ENCODE measurements at places on chromosomes 7 and 10. TPM values are rescaled to one million over a fixed set of nuclear protein-coding genes. Genes with fewer than 3 reads are reported as not detected.

DNA sequence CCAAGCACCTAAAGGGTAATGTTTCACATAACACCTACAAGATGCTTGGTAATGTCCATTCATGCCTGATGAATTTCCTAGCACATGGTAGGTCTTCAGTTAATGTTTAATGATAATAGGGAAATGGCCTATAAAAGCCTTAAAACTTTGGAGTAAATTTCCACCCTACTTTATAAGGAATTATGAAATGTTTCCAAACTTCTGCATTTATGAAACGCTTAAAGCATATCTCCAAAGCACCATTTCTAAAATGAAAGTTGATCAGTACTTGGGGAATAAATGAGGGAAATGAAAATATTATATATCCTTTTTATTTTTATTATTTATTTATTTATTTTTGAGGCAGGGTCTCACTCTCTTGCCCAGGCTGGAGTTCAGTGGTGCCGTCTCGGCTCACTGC lies 51.8 kb downstream of the INPP5F start:
- peaks cover 5% of the 10 kb centered on the region for H3K4me1 ChIP-seq
- H3K27ac ChIP-seq, result no peak overlapping the region
- no peaks in the 10 kb centered on the region for H3K27me3 ChIP-seq
- DNase-seq, result no peak
- H3K36me3 ChIP-seq, result peaks cover 6% of the 10 kb centered on the region
- no peak overlapping the region for H3K4me3 ChIP-seq

The SLC26A4 gene
- total RNA-seq, result 0.21 TPM

The LIPM gene
- total RNA-seq, result not detected

The FAM25C gene
- total RNA-seq, result not detected

DNA sequence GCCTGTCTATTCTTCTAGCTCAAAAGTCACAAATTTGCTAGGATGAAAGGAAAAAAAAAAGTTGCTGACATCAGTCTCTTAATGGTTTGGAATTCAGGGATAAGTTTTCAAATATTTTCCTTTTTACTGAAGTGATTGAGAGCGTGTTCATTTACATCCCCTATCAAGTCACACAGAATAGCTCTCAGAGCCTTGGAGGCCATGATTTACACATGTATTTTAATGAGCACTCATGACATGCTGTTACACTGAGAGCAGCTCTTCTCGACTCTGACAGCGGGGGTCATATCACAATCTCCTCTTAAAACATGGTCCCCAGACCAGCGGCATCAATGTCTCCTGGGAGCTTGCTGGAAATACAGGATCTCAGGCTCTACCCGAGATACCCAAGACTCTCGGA lies 232.7 kb downstream of the POU6F2 start:
- H3K4me3 ChIP-seq, result no peak overlapping the region
- peaks cover 28% of the 10 kb centered on the region for H3K27me3 ChIP-seq
- no peak for DNase-seq
- H3K4me1 ChIP-seq, result no peaks in the 10 kb centered on the region
- no peaks in the 10 kb centered on the region for H3K36me3 ChIP-seq

DNA sequence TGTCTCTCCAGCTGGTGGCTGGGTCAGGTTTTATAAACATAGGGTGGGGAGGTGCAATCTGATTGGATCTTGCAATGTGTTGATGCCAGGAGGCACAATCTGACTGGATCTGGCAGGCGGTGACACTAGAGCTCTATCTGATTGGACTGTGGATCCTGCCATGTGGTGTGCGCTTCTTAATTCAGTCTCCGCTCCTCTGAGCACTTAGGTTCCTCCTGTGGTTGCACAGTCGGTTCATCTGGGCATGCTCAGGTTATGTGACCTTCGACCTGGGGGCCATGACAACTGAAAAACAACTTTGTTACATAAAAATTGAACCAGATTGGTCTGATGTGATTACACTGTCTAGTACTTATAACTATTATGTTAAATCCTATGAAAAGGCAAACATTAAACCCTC lies 127.1 kb upstream of the SVIL start:
- H3K27me3 ChIP-seq, result no peaks in the 10 kb centered on the region
- no peak for DNase-seq
- H3K36me3 ChIP-seq, result no peaks in the 10 kb centered on the region
- no peak overlapping the region for H3K4me3 ChIP-seq
- peaks cover 13% of the 10 kb centered on the region for H3K4me1 ChIP-seq
- no peak overlapping the region for H3K27ac ChIP-seq

The DYNC1I1 gene
- not detected for total RNA-seq

- H3K4me3 ChIP-seq, result peak overlapping the region; percentile 72
- no peak for DNase-seq
Measured at GRCh38 chr7:128937271-128937646, 468 bp upstream of the IRF5 start.

DNA sequence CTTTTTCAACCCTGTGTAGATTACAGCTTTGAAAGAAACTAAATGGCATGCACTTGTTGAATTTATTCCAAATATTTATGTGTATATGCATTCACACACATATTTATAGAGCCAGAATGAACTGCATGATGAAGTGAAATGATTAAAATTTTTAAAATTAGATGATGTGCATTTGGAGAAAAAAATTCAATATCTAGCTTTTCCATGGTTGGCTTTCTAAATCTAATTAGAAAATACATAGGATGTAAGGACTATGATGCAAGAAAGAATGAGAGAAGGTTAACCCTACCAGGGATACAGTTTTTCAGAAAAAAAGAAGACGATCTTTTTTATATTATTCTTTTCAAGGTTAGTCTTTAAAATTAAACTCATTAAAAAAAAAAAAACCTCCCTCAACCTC lies 204.5 kb downstream of the TRIL start:
- H3K27me3 ChIP-seq, result no peaks in the 10 kb centered on the region
- no peak overlapping the region for H3K4me3 ChIP-seq
- H3K36me3 ChIP-seq, result no peaks in the 10 kb centered on the region
- DNase-seq, result no peak
- no peak overlapping the region for H3K27ac ChIP-seq

The LIPN gene
- total RNA-seq, result not detected

DNA sequence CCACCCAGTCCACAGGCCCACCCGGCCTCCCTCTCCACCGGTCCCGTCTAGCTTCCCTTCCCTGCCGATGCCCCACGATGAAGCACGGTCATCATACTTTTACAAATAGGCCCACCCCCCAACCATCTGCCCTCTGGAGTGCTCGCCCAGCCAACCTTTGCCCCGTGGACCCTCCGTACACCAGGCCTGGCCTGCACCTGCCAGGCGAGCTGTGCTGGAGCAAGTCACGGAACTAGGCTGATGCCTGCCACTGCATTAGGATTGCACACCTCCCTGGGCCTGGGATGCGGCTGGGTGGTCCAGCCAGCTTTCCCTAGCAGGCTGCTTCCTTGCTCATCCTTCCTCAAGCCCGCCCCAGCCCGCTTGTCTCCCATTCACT lies 44.7 kb downstream of the PPIF start:
- no peak overlapping the region for H3K27ac ChIP-seq
- no peaks in the 10 kb centered on the region for H3K36me3 ChIP-seq
- DNase-seq, result no peak

DNA sequence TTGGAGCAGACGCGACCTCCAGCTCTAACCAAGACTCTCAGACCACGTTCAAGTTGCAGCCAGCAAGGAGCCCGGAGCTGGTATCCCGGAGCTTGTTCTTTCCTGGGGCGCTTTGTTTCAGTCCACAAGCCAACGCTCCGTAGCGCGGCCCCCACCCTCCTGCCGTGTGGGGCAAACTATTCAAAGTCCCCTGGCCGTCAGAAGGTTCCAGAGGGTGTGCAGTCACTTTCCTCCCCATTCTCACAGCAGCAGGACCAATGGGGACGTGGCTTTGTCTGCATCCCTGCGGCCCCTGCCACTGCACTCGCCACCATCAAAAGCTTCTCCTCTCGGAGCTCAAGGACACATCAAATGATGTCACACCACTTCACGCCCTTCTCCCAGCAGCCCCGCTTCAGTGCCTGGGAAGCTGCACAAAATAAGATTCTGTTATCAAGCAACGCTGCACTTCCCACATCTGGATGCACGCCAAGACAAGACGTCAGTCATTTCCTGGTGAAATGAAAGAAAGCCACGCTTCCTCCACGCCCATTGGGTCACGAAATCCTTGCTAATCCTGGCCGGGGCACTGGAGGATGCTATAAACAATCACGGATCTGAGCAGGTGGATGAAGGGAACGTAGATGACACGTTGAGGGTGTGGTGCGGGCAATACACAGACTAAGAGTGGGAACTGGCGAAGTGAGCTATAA lies 348.2 kb downstream of the PTPRN2 start:
- no peak overlapping the region for H3K27ac ChIP-seq
- peak; percentile 14 for DNase-seq
- H3K36me3 ChIP-seq, result no peaks in the 10 kb centered on the region
- peaks cover 14% of the 10 kb centered on the region for H3K27me3 ChIP-seq

The KCNMA1 gene
- 16.4 TPM for total RNA-seq

DNA sequence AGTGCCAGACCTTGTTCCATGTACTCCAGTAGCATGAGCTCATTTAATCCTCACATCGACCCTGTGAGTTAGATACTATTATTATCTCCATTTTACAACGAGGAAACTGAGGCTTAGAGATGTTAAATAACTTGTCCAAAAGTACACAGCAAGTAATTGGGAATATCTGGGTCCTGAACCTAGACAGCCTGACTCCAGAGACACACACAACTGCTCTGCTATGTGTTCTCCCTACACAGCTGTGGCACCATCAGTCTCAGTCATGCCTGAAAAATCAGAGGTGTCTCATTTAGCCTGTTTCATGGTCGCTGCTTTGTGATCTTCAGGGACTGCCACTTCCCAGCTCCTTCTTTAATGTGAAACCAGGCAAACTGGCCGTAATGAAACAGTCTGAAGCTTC lies 56.5 kb downstream of the COL1A2 start:
- H3K36me3 ChIP-seq, result no peaks in the 10 kb centered on the region
- H3K27ac ChIP-seq, result no peak overlapping the region
- DNase-seq, result no peak
- no peak overlapping the region for H3K4me3 ChIP-seq
- no peaks in the 10 kb centered on the region for H3K27me3 ChIP-seq

DNA sequence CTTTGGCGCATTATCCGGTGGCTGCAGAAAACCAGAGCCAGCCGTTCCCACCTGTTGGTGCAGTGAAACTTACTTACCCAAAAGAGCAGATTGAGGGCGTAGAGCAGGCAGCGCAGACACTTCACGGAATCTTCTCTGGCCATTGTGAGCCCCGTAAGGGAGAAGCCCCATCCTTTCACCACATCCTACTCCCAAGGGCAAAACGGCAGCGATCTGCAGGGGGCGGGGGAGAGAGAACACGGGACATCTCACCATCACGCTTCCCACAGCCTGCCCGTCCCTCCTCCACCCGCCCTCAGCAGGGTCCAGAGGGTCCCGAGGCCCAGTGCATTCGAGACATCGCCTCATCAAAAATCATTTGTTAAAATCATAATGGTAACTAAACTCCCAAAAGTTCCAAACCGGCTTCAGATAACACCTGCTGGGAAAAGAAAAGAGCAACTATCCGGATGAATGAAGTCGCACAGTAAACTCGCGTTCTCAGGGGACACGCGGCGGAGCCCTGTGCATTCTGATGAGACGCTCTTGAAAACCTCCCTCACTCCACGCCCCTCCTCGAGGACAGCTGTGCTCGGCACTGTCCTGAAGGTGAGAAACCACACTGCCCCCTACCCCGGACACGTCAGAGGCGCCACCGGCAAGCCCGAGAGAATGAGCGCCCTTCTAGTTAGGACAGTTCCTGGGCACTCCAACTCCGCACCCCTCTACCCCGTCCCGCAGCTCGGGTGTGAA lies 1.2 kb downstream of the TSPAN12 start:
- no peak for DNase-seq
- H3K4me1 ChIP-seq, result no peaks in the 10 kb centered on the region
- peak overlapping the region; percentile 80 for H3K4me3 ChIP-seq
- H3K36me3 ChIP-seq, result no peaks in the 10 kb centered on the region
- no peak overlapping the region for H3K27ac ChIP-seq
